ENCODE measurements at places on chromosomes 11 and 22.

DNA sequence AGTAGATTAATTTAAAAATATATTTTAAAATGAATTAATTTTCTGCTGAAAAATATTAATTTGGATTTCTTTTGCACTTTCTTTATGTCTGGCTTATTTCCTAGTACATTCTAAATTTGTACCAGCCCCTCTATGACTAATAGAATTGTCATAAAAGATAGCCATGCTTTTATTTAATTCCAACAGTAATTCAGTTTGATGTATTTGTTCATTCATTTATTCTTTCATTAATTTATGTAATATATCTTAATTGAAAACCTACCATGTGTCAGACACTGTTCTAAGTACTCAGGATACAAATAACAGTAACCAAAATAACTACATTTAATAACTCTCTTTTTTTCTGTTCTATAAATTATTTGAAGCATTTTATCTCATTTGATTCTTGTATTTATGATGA, 264.0 kb upstream of the CCDC179 start:
- no peaks in the 10 kb centered on the region for H3K4me1 ChIP-seq
- H3K27ac ChIP-seq, result no peak overlapping the region
- DNase-seq, result no peak

- H3K4me3 ChIP-seq, result no peak overlapping the region
- H3K36me3 ChIP-seq, result no peaks in the 10 kb centered on the region
- H3K4me1 ChIP-seq, result peaks cover 12% of the 10 kb centered on the region
- no peak overlapping the region for H3K27ac ChIP-seq
- H3K27me3 ChIP-seq, result no peaks in the 10 kb centered on the region
Observed at GRCh38 chr11:119167933-119168332, 592 bp upstream of the NLRX1 start.

DNA sequence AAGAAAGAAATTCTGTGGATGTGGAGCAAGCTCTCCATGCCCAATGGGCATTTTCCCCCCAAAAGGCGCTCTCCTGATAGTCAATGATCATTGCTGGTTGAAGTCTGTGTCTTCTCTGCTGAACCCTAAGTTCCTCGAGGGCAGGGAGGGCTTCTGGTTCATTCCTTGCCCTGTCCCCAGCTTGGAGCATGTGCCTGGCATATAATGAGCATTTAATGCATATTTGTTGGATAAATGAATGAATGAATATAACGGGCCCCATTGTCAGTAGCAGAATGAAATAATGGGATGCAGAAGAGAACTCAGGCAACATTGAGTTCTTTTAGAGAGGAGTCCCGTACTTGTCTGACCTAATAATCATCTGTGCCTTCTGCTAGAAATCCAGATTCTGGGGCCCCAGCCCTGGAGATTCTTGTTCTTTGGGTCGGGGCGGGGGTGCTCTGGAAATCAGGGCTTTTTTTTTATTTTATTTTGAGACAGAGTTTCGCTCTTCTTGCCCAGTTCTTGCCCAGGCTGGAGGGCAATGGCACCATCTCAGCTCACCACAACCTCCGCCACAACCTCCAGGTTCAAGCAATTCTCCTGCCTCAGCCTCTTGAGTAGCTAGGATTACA, 64.4 kb downstream of the CD82 start:
- no peaks in the 10 kb centered on the region for H3K36me3 ChIP-seq
- no peak for DNase-seq
- no peak overlapping the region for H3K27ac ChIP-seq
- no peaks in the 10 kb centered on the region for H3K4me1 ChIP-seq
- H3K27me3 ChIP-seq, result no peaks in the 10 kb centered on the region
- no peak overlapping the region for H3K4me3 ChIP-seq

GRCh38 chr11:128448981-128449713, 138.2 kb downstream of the ETS1 start:
- H3K4me3 ChIP-seq, result no peak overlapping the region
- H3K27ac ChIP-seq, result no peak overlapping the region
- no peaks in the 10 kb centered on the region for H3K36me3 ChIP-seq

GRCh38 chr11:110761991-110762390, 49.8 kb upstream of the ARHGAP20 start:
- H3K36me3 ChIP-seq, result no peaks in the 10 kb centered on the region
- no peaks in the 10 kb centered on the region for H3K4me1 ChIP-seq
- no peak overlapping the region for H3K27ac ChIP-seq
- H3K4me3 ChIP-seq, result no peak overlapping the region
- no peak for DNase-seq
- H3K27me3 ChIP-seq, result peaks cover 4% of the 10 kb centered on the region

- no peak for DNase-seq
- no peak overlapping the region for H3K4me3 ChIP-seq
- H3K27ac ChIP-seq, result no peak overlapping the region
- no peaks in the 10 kb centered on the region for H3K36me3 ChIP-seq
- no peaks in the 10 kb centered on the region for H3K4me1 ChIP-seq
Observed at GRCh38 chr11:85394283-85394682, 232.9 kb downstream of the DLG2 start.

- DNase-seq, result peak; percentile 91
- H3K4me3 ChIP-seq, result peak within 1 kb of the TSS; percentile 97
- H3K4me1 ChIP-seq, result peaks cover 41% of the 10 kb centered on the region
Observed at GRCh38 chr11:64225608-64226506, at the start of the genes NUDT22 and TRPT1. TSS of gene NUDT22 (plus strand) at chr11:64226274. CDS start at chr11:64226653, 379 bp downstream. TSS of gene TRPT1 (minus strand) at chr11:64226186. CDS start at chr11:64225860, 326 bp downstream.

DNA sequence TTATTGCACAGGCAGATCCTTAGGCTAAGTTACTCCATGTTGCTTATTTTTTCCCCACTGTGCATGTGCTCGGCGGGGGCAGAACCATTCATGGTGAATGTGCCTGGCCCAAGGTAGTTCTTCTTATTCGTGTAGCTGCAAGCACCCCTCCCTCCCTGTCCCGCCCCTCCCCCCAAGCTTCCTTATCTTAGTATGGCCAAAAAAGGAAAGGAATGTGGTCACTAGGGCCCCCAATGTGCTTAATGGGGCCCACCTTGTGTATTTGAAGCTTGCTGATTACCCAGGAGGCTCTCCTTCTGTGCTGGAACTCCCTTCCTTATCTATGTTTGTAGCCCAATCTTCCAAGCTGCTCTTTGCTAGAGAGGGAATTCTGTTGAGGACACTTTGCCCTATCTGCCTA, 1259.7 kb upstream of the RAG2 start:
- no peak for DNase-seq
- H3K4me1 ChIP-seq, result no peaks in the 10 kb centered on the region
- H3K27me3 ChIP-seq, result no peaks in the 10 kb centered on the region
- H3K36me3 ChIP-seq, result no peaks in the 10 kb centered on the region
- no peak overlapping the region for H3K4me3 ChIP-seq
- no peak overlapping the region for H3K27ac ChIP-seq

- H3K4me3 ChIP-seq, result no peak overlapping the region
- no peaks in the 10 kb centered on the region for H3K36me3 ChIP-seq
- H3K27me3 ChIP-seq, result peaks cover 12% of the 10 kb centered on the region
- H3K4me1 ChIP-seq, result peaks cover 20% of the 10 kb centered on the region
- H3K27ac ChIP-seq, result no peak overlapping the region
Observed at GRCh38 chr11:58927393-58928106, 11.7 kb upstream of the GLYATL1 start.

GRCh38 chr22:39254122-39254521, 9.3 kb upstream of the PDGFB start:
- H3K27me3 ChIP-seq, result no peaks in the 10 kb centered on the region
- no peak for DNase-seq
- no peak overlapping the region for H3K4me3 ChIP-seq
- no peaks in the 10 kb centered on the region for H3K36me3 ChIP-seq
- H3K4me1 ChIP-seq, result peaks cover 14% of the 10 kb centered on the region
- no peak overlapping the region for H3K27ac ChIP-seq

Data from B cell (primary cell).